Epithelial cell of proximal tubule (primary cell): ENCODE measurements at places on chromosomes 2 and 18. TPM values are rescaled to one million over a fixed set of nuclear protein-coding genes. Genes with fewer than 3 reads are reported as not detected.

GRCh38 chr2:17849275-17849674, 29.2 kb upstream of the KCNS3 start:
- DNase-seq, result no peak

- DNase-seq, result no peak
Observed at GRCh38 chr18:80253236-80253635, 5.9 kb upstream of the PARD6G start.

The NT5DC4 gene
- not detected in 2 replicates for total RNA-seq

The TOGARAM2 gene
- 0.07 TPM in 1 of 2 replicates, not detected in the other for total RNA-seq

DNA sequence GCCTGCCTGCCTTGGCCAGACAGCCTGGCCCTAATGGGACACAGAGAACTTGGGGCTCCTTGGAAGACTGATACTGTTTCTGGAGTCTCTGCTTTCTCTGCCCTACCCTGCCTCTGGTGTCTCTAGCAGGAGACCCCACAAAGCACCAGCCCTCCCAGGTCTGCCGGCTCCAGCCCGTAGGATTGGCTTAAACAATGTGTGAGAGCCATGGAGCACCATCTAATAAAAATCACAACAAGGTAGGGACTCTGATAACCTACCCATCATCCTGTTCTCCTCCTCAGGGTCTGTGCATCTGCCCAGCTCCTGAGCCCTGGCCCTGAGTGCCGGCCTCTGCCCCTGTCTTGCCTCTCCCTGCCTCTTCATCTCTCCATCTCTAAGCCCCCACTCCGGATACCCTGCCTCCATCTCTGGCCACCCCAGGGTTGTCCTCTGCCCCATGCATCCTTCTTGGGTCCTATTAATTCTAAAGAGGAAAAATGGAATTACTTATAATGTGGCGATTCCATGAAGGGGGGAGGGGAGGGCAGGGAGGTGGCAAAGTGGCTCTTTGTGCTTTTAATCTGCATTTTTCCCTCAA, 1.2 kb upstream of the ECEL1 start:
- DNase-seq, result no peak

DNA sequence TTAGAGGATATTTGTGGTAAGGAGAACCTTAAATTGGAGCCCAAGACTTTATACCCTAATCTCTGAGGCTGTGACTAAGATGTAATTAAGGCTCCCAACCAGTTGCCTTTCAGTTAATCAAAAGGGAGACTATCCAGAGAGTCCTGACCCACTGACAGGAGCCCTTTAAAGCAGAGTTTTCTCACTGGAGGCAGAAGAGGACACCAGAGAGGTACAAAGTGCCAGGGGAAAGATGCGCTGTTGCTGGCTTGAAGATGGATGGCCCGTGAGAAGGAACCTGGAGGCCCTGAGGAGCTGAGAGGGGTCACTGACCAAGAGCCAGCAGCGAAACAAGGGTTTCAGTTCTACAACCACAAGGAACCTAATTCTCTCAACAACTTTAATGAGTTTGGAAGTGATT, 137.3 kb downstream of the TMEM131 start:
- no peak for DNase-seq

- DNase-seq, result no peak
Observed at GRCh38 chr2:170368370-170368769, 190.4 kb downstream of the MYO3B start.

GRCh38 chr2:135662088-135662487, 79.6 kb upstream of the UBXN4 start:
- no peak for DNase-seq
